ENCODE measurements at places on chromosomes 4 and X.

GRCh38 chrX:30572678-30573077, 4.9 kb downstream of the TASL start:
- no peak for DNase-seq

- DNase-seq = peak; percentile 23
Observed at GRCh38 chrX:132631579-132632232, 142.9 kb upstream of the MBNL3 start.

- DNase-seq = no peak
Observed at GRCh38 chr4:85420831-85421230, 54.1 kb upstream of the ARHGAP24 start.

DNA sequence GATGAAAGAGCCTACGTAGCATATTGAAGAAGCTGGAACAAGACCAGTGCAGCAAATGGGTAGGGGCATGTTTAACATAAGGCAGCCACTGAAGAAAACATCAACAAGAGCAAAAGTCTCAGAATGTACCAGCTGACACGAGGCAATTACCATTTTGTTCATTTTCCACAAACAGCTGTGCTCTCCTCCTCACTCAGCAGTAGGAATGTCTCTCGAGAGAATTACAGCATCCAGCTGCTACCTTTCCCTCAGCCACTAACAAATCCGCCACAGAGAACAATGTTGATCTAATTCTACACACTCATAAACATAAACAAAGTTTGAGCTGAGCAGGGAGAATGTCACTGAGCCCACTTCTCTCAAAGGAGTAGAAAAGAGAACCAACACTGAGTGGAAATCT, 68.0 kb downstream of the OPHN1 start:
- DNase-seq = no peak

GRCh38 chr4:84530454-84530853, 31.4 kb upstream of the NKX6-1 start:
- DNase-seq = no peak

DNA sequence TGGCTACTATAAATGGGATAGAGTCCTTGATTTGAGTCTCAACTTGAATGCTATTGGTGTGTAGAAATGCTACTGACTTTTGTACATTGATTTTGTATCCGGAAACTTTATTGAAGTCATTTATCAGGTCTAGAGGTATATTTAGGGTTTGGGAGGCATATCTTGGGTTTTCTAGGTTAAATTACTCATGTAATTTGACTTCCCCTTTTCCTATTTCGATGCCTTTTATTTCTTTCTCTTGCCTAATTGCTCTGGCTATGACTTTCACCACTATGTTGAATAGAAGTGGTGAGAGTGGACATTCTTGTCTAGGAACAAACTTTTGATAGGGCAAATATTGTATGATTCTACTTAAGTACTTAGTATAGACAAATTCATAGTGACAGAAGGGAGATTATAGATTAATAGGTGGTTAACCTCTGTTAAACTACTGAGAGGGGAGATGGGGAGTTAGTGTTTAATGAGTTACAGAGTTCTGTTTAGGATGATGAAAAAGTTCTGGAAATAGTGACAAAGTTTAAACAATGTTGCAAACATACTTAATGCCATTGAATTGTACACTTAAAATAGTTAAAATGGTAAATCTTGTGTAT, 22.8 kb upstream of the HSPA4L start:
- no peak for DNase-seq

GRCh38 chr4:76990288-76991080, 40.9 kb downstream of the SEPTIN11 start:
- DNase-seq = no peak

DNA sequence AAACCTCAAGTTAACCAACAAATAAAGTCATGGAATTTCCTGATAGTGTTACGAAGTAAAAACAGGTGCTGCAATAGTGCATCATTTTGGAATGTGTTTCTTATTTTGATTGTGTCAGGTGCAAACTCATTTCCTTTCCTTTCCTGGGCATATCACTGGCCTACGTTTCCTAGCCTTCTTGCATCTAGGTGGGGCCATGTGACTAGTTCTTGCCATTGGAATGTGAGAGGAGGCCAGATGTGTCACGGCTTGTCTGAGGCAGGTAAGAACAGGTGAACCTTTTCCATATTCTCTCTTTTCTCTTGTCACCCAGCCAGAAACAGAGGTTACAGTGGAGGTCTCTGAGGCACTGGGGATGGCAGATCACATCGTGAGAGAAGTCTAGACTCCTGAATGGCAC, 868.0 kb downstream of the RPA4 start:
- no peak for DNase-seq

DNA sequence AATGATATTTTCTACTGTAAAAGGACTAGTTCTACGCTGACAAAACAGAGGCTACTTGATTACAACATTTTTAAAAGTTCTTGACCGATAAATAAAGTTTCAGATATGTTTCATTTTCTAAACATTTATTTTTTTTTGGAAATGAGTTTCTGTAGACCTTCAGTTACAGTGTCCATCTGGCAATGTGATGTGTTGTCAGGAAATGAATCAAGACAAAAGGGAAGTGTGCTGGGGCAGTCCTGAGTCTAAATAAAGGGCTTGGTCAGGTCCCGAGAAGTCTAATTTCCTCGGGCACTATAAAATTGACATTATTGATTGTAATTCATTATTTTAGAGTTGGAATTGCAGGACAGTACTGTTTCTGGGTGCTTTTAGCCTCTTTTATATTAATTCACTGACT, 57.0 kb upstream of the FTHL17 start:
- DNase-seq = no peak

DNA sequence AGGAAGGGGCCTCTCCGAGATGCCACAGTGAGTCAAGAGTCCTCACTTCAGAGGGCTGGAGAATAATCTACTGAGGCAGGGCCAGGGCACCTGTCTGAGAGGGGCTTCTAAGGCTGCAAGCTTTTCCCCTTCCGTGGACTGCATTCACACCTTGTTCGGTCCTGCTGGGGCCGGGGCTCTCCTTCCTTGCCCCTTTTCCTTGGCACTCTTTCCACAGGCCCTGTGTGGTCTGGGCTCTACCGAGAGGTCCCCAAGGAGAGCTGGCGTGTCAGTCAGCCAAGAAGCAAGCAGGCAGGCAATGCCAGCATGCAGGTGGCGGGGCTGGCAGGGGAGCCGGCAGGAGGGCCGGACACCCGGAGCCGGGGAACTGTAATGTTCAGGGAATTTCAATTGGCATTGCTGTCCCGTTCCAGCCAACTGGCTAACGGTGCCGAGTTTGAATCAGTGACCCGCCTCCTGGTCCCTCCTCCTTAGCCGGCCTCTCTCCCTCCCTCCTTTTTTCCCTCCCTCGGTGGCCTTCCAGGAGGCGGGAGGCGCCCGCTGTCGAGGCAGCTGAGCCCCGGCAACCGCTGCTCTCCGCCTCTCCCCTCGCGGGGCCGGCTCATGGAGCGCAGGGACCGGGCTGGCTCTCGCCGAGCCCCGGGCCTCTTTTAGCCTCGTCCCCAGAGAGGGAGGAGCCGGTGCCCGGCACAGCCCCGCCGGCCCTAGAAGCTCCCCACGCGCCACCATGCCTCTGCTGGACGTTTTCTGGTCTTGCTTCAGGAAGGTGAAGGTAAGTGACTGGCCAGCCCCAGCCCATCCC, at the start of gene STARD8:
STARD8 (plus strand) TSS at position 511 of the 802 bp plus-strand sequence; CDS start at position 728, 217 bp downstream.
- DNase-seq = peak; percentile 17

DNA sequence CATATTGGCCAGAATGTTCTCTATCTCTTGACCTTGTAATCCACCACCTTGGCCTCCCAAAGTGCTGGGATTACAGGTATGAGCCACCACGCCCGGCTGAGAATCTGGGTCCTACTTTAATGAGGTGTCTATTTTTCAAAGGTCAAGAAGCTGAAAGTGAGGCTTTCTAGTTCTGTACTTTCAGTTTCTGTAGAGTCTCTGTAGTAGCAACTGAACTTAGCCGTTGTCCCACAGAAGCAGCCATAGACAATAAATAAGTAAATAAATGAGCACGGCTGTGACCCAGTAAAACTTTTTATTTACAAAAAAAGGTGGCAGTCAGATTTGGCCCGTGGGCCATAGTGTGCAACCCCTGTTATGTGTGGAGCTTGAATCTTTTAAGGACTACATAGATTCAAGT, 92.0 kb downstream of the FNIP2 start:
- no peak for DNase-seq

DNA sequence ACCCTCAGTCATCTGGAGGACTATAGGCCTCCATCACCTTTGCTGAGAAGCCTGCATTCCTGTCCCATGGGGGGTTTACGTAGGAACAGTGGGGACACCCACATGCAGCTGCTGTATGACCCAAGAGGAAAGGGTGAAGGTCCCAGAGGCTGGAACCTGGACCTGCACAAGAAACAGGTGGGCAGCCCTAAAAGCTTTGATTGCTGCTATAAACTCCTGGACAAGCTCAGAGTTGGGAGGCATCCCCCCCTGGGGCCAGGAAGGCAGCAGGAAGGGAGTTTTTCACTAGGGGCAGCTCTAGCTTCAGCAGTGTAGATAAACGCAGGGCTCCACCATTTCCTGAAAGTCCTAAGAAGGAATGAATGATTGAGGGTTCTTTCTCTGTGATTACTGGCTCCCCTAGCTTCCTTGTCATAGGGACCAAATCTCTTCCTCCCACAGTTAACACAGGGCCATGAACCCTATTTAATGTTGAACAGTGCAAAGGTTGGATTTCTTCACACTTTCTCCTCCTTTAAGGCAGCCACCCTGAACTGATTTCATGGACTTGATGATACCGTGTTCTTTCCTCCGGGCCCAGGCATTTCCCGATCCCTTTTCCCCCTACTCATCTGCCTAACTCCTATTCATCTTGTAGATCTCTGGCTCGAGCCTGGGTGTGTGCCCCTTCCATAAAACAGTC, 84.2 kb downstream of the CHRNA9 start:
- DNase-seq = no peak

GRCh38 chr4:54098375-54098774, 1.6 kb upstream of the GSX2 start:
- peak; percentile 82 for DNase-seq

DNA sequence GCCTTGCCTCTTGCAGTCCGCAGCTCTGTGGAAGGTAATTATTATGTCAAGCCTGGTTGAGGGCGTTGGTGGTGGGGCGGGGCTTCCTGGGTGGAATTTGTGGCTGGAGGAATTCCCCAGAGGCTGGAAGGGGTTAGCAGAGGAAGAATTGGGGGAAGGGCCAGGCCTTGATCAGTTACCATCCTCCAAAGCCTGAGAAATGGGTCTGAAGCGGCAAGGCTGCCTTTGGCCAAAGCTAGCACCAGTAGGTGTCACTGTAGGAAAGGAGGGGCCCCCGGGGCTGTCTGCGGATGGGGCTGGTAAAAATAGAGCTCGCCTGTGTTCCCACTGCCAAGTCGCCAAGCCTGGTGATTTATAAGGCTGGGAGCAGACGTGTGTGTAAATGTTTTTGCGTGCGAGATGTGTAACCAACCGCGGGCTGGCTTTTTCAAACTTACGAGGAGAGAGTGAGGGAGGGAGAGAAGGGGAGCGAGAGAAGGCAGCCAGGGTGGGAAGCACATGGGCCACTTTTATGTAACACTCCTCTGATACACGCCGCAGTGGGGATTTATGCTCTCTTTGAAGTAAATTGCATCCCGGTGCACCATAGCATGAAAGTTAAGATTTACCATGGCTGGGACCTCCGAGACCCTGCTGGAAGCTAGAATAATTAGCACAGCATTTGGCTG, 367.0 kb downstream of the BCOR start:
- DNase-seq = peak; percentile 29

- DNase-seq = no peak
Observed at GRCh38 chr4:26863512-26863911, 2.9 kb downstream of the STIM2 start.

DNA sequence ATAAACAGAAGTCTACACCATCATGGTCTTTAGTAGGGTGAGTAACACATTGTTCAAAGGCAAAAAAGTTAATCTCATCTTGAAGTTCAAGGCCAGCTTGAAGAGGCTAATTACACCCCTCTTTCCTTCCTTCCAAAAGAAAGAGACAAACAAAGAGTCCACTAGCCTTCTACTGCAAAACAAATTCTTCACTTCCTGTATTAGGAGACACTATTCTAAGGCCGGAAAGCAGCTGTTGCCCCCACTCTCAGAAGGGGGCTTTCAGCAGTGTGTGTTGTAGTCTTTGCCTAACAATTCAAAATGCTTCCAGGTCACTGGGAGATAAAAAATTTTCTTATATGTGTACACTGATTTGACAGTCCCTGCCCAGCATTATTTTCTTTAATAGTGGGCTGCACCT, 25.1 kb downstream of the RASGEF1B start:
- no peak for DNase-seq

DNA sequence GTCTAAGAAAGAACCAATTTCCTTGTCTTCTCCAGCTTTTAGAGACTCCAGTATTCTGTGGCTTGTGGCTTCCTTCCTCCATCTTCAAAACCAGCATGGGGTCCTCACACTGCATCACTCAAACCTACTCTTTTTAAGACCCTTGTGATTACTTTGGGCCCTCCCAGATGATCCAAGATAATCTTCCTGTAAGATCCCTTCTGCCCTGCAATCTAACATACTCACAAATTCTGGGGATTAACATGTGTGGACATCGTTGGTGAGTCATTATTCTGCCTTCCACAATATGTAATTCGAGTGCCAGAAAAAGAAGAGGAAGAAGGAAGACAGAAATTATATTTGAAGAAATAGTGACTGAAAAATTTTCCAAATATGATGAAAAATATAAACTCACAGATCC, 47.9 kb downstream of the BEND4 start:
- no peak for DNase-seq

DNA sequence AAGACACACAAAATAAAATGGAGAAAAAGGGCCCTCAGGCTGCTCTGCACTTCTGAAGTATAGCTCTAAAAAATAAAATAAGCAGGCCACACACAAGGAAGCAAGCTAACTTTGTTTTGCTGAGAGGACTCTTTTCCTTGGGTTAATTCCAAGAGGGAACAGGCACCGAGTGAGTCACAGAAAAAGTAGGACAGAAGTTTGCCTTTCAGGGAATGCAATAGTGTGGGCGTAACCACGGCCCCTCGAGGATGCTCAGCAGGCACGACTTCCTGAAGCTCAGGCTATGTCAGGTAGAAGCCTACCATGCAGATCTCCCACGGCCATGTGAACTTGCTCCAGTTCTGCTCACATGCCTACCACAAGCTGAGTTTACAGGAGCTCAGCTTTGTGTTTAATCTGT, 22.1 kb downstream of the PPP1R2C start:
- DNase-seq = no peak

DNA sequence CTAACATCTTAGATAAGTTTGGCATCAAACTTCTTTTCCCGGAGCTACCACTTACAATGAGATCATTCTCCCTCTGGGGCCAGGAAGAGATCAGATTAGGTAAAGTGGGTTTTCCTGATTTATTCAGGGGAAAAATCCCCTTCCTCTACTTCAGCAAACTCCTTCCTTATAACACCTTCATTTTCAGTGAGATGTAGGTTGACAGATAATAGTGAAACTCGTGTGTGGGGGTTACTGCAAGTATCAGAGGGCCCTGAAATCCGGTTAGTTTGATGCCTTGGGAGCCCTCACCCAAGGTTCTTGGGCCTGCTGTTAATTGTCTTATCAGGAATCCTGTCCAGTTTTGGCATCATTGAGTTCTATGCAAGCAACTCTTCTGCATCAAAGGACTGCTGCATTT, 10.8 kb downstream of the FTHL17 start:
- DNase-seq = no peak
